ENCODE measurements at places on chromosomes 3 and 15.

DNA sequence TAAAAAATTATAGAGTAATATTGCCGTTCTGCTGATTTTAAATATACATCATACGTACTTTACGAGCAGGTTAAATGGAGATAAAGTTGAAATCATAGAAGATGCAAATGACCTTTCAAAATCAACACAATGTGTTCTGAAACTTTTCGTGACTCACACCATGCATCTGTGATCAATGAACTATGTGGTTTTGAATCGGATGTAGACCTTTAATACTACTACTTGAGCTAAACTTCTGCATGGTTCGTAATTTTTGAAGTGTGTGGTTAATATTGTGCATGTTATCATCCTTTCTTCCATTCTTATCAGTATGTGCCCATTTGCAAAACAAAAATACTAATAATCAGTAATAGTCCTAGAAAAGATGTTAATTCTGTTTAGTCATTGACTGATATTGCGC lies 58.9 kb downstream of the GASK1A start:
- DNase-seq, result no peak

- DNase-seq, result no peak
Observed at GRCh38 chr3:49638445-49638844, 35.7 kb upstream of the APEH start.

- DNase-seq, result no peak
Observed at GRCh38 chr3:56862352-56863062, 60.8 kb upstream of the ARHGEF3 start.

- no peak for DNase-seq
Observed at GRCh38 chr3:22587446-22587845, 615.7 kb upstream of the UBE2E2 start.

DNA sequence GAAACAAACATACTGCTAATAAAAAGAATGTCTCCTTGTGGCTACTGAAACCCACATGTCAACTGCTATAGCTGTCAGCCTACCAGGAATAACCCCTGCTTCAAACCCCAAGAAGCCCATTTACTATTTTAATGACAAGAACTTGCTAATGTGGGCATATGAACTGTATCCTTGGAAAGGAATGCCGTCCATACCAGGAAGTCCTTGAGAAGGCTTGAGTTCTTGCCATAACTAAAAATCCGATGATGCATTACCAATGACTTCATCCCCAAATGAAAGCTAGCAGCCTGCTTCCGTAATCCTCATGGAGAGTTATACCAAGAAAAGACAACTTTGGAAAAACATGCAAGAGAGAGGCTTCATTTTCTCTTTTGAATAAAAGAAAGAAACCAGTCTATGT lies 34.8 kb downstream of the MINDY4B start:
- no peak for DNase-seq

DNA sequence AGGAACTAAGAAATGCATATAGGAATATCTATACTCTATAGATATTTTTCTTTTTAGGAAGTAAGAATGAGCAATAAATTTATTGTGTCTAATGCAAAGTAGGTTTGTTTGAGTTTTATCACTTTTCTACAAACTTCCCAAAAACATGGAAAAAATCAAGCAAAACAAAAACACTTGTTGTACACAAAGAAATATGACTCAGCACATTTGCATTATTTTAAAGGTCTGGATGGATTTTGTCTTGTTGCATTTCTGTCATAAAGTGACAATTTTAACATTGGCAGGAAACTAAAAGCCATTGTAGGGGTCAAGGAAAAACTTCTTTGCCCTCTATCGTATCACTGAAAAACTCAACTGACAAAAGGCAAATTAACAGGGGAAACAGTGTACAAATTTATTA lies 267.2 kb downstream of the PYDC2 start:
- no peak for DNase-seq

DNA sequence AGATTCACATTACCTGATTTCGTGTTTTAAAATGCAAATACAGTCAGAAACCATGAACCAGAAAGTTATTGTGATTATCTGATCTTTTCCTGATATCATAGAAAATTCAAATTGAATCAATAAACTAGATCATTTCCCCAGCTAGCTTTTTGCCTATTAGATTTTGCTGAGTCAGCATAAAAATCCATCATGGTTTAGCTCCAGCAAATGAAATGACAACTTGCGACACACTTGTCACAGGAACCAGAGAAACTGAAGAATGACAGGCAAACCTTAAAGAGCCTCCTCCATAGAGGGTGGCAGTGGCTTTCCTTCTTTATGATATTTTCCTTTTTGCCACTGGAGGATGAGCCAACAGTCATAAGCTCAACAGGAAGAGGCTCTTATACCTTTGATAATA lies 30.6 kb upstream of the TMEM108 start:
- no peak for DNase-seq

- DNase-seq, result no peak
Observed at GRCh38 chr3:135598597-135598996, 366.9 kb upstream of the PPP2R3A start.

DNA sequence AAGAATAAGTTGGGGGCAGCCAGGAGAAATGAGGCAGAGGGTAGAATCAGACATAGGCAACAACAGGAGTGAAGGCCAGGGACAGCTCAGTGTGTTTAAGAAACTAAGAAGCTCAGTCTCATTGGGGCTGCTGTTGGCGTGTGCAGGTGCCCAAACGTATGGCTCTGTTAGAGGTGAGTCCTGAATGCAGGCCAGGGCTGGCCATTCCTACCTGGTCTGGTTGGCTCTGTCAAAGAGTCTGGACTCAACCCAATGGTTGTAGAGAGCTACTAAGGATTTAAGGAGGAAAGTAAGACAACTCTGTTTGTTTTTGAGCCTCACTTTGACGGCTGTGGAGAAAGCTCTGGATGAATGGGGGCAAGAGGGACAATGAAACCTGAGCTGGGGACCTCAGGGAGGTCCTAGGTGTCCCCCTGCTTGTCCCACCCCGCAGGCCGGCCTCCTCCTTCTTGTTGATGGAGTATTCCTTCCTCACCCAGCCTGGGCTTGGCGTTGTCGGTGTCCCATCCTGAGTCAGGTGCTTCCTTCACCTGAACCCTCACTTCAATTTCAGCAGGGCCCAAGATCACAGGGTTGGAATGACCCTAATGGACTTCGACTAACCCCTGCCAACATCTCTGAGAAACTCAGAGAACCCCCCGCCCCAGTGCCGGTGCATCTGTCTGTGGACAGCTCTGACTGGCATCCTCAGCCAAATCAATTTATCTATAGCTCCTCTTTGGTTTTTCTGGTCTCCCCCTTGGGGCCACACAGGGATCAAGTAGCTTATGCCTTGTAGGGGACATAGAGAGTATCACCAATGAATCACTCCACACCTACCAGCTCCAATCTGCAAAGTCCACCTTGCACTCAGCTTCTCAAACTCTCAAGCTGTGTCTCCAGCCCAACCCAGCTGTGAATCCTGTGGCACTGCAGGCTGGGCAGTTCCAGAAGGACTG lies 8.3 kb downstream of the ITGA11 start:
- no peak for DNase-seq

DNA sequence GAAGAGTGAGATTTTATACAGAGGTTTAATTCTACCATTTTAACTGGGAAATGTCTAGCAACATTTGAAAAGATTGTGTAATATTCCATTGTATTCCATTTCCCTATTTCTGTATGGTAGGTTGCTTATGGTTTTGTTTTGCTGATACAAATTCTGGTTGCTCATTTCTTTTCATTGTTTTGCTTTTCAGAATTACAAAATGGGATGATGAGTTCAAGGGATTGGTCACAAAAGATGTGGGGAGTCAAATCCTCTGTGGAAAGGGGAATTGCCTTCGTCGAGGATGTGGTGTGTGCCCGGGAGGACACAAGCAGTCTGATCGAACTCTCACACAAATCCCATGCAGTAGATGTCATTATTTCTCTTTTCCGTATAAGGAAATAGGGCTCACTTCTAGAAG lies 18.3 kb downstream of the SLCO3A1 start:
- peak; percentile 85 for DNase-seq

DNA sequence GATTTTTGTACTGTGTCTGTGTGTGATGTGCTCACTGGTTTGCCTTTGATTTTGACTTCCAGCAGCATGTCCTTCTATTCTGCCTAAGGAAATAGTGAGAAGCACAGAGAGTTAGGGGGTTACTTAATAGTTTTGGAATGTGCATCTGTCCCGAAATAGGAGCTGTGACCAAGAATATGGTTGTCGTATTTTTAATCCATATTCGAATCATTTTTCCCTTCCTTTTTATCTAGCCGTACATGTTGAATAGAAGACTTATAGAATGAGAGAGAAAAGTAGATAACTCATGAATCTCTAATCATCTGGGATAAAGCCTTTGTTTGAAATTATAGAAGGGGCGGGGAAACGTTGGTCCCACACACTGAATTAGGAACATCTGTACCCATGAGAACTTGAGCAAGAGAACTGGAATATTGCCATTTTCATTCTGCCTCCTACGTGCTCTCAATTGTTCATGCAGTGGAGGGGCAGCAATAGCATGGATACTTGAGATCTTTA lies 23.6 kb downstream of the CRTC3 start:
- peak; percentile 44 for DNase-seq

GRCh38 chr3:174488527-174488926 lies 370.6 kb upstream of the NAALADL2 start:
- no peak for DNase-seq

- no peak for DNase-seq
Observed at GRCh38 chr3:124407260-124407659, 323.0 kb upstream of the UMPS start.

DNA sequence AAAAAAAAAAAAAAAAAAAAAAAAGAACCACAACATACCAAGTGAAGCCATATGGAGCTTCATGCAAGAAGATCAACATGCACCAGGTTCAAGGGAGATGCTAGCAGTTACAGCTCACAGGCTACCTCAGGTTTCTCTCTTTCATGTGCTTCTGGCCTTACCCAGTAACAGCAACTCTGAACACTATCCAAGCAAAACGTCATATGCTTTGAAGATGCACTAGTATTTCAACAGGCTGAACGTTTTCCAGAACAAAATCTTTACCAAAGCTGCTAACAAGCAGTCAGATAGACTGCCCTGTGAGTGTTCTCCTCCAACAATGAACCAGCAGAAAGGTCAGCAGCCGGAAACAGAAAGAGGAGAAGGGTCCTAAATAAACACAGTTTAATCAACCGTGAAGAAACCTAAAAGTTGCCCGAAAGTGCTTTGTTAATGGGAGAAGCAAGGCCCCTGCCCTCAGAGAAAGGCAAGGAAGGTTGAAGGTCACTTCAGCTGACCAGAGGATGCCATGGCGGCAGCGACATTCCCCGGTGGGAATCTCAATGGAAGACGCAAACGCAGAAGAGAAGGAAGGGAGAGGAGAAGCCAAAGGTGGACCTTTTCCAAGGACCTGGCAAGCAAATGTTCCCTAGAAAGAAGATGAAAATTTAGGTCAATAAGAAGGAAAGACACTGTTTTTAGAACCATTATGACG lies 80.1 kb downstream of the CCNL1 start:
- no peak for DNase-seq

DNA sequence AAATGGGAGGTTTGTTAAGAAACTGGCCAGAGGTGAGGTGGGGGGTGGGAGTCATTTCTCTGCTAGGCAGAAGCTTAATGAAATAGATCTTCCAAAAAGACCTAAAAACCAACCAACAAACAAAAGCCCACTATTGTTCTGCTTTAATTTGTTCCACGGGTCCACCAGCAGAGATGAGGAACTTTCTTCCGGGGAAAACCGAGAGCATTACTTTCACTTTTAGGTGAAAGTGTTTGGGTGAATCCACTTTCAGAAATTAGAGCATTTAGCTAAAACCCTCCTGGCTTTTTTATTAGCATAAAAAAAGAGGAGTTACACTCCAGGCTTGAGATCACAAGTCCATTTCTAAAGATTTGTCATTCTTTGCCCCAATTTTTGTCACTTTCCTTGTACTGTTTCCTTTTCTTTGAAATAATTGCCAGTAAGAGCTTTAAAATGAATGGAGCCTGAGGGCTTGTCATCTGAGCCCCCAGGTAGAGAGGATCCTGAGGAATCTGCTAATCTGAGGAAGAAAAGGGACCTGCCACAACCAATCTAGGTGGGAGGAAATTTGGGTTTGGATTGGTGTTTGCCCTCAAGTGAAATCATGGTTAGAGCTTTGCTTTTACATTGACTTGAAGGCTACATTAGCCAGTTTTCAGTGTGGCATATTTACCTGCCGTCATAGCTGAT lies 667.6 kb downstream of the NAALADL2 start:
- DNase-seq, result peak; percentile 30

- no peak for DNase-seq
Observed at GRCh38 chr15:31569836-31570235, 243.2 kb downstream of the KLF13 start.

DNA sequence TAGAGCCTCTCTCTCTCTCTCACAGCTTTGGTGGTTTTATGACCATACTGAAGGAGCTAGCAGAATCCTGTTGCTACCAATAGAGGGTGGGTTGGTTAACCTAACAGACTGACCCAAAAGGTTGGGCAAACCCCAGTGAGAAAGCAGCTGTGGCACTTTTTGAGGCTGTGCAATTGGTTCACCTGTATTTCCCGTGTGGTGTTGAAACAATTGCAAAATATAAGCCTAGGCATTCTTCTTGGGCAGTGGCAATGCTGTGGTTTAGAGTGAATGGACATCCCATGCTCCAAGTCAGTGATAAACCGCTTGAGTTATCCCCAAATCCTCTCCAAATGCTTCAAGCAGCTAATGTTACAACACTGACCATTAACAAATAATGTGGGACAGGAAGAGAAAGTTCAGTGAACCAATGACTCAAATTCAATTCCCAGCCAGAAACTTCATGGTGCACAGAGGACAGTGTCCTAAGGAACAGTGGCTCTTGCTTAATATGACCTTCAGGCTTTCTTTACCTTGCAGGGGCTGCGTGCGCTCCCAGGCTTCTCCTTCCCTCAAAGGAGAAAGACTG lies 261.9 kb upstream of the ICE2 start:
- DNase-seq, result no peak

- DNase-seq, result no peak
Observed at GRCh38 chr3:183438735-183439134, 10.3 kb upstream of the MCF2L2 start.

DNA sequence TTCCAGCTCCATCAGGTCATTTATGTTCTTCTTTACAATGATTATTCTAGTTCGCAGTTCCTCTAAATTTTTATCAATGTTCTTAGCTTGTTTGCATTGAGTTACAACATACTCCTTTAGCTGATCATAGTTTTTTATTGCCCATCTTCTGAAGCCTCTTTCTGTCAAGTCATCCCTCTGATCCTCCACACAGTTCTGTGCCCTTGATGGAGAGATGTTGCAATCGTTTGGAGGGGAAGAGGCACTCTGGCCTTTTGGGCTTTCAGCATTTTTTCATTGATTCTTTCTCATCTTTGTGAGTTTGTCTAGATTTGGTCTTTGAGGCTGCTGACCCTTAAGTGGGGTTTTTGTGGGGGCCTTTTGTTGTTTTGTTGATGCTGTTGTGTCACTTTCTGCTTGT lies 234.6 kb upstream of the CBLB start:
- no peak for DNase-seq

Measured in inflammatory macrophage treated with lipopolysaccharide for 1 hour (primary cell).